ENCODE measurements at places on chromosomes 3 and 15.

DNA sequence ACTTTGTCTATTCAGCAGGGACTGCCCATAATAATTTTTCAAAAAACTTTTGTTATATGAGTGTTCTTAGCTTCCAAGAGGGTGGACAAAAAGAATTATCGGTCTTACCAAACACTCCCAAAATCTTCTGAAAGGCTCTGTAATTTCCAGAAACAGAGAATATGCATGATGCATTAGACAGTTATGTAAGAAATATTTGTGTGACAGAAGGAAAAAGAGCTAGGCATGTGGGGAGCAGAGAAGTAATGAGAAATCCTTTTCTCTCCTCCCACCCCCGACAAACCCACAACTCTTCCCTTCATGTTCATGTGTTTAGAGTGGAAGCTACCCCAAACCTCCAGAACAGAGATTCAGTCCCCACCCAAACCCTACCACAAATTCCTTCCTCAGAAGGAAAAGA lies 86.8 kb downstream of the MYO5A start:
- DNase-seq, result no peak

DNA sequence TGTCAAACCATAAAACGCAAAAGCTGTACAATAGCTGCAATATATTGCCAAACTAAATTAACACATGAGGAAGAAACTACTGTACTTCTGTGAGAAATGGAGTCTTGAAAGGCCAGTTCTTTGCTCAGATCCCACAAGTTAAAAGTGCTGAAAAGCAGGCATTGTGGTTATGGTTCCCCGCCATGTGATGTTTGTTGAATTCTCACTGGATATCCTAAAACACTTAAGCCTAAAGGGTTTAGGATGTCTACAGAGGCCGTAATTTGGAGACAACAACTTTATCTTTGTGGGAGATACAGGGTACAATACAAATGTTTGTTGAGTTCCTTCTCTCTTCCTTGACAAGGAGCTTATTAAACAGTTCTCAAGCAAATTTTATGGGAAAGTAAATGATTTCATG lies 53.2 kb downstream of the TMEM212 start:
- no peak for DNase-seq

DNA sequence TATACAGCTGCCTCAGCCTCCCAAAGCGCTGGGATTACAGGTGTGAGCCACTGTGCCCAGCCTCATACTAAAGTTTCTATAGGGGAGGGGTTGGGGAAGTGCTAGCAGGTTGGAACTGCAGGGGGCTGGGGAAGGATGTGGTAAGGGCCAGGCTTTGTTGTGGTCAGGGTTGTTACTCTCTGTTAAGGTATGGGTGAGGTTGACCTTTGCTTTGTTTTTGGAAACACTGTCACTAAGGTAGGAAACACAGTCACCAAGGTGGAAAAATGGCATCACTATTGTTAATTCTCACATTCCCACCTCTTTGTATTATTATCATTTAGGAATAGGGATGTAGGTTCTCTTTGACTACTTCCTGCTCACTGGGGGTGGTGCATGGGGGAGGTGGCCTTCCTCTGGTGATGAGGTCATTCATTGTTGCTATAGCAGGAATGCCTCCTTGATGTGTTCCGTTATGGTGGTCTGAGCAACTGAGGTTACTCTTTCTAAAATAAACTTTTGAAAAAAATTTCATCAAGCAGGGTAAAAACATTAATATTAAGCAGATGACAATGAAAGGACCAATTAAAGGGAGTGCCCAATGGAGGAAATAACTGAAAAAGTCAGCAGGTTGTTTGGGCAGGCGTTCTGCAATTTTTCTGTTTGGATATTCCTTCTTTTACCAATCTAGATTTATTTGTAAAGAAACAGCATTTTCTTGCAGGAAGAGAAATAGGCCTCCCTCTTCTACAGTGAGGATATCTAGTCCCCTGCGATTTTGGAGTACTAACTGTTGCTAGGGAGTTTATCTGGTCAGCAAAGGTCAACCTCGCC lies 150.5 kb downstream of the WDR76 start:
- DNase-seq, result peak; percentile 31

DNA sequence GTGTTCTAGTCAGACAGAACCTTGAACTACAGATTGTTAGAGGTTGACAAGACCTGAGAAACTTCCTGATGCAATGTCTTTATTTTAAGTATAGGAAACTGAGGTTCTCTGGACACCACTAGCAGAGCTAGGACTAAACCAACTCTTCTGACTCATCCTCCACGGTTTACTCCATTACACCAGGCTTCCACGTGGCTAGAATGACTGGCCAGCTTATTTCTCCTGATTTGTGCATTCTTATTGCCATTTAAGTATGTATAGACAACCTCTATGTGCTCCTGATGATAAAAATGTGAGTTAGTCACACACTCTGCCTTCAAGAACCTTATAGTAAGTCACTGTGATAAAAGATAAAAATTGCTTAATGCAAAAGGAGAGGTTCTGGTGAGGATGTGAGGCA lies 182.7 kb downstream of the MEX3B start:
- DNase-seq, result no peak

- DNase-seq, result no peak
Observed at GRCh38 chr3:101950510-101950909, 101.2 kb downstream of the NFKBIZ start.

DNA sequence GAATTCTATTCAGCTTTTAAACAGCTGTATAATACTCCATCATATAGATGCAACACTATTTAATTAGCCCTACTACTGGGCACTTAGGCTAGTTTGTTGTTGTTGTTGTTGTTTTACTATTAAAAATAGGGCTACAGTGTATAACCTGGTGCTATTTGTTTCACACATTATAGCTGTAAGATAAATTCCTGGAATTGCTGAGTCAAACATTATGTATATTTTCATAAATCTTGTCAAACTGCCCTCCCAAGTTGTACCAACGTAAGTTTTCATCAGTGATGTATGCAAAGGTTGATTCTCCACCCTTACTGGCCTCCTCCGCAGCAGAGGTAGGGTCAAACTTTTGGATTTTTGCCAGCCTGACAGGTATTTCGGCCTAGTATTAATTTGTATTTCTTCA lies 3.8 kb upstream of the CEMIP start:
- no peak for DNase-seq

DNA sequence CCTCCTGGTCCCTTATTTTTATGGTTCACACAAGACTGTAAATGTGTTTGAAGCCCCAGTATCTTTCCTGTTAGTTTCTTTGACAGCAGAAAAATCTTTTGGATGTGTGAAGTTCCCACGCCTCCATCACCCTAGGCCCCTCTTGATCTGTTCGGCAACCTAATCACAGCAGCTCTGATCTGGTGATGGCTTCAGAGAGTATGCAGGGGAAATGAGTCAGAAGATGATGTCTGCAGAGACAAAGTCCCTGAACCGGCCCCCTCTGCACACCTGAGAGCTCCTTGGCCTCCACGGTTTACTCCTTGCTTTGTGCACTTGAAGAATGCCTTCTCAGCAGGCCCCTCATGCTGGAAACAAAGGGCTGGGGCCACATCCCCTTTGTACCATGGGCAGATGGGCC lies 63.5 kb downstream of the CLDN11 start:
- no peak for DNase-seq

DNA sequence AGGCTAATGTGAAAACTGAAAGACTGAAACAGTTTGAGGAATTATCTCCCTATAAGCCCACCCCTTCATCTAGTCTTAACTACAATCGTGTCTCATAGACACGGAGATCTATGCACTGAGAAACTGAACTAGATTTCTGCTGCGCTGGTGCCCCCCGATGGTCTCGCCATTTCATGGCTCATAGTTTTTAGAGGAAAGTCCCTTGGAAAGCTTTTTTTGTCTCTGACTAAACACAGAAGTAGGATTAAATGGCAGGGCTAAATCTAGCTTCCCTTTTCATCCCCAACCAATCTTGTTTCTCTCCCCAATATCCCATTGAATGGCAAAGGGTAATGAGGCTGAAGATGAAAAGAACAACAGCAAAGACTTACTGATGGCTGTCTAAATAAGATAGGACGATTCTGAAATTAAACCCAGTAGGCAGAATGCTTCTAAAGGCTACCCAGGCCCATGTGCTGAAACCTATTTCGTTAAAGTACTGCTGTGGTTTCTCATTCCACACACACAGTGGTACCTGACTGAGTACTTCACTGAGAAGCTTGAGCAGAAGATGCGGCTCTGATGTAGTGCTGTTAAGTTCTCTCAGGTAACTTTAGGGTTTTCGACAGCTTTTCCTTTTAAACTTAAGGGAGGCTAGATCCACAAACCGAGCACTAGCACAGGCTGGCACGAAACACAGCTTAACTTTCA lies 142.7 kb downstream of the GADL1 start:
- DNase-seq, result peak; percentile 48

- no peak for DNase-seq
Observed at GRCh38 chr3:167992381-167992780, 103.3 kb downstream of the GOLIM4 start.

- no peak for DNase-seq
Observed at GRCh38 chr15:92901072-92901761, 1.1 kb downstream of the CHD2 start.

DNA sequence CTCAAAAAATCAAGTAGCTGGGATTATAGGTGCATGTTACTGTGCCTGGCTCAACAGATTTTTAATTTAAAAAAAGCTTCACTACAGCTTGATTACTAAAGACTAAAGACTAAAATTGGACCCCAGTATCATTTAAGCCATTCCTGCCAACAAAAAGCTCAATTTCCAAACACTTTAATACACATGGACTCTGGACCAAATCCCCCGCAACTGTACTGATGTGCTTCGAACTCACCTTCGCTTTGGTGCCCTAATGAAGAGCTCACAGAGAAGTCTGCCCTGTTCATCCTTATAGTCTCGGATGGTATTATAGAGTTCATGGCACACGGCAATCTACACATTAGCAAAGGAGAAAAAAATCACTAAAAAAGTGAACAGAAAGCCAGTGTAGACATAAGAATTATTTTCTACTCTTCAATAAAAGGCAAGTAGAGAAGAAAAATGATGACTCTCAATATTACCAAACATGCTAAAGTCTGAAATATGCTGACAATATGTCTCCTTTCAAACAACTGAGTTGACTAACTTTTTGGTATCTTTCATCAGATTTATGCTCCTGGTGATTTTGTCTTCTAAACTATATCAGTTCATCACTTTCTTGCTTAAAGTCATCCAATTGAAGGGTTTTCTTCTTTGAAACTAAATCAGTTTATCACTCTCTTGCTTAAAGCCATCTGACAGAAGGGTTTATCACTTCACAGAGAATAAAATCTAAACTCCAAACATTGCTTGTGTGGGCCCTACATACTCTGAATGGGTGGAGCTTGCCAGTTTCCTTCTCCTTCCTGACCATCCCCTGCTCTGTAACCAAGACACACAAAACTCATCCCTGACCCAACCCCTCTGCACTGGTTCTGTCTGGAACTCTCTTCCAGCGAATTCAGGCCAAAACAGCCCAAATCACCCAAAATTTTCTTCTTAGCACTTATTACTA lies 7.2 kb downstream of the PBRM1 start:
- DNase-seq, result no peak

DNA sequence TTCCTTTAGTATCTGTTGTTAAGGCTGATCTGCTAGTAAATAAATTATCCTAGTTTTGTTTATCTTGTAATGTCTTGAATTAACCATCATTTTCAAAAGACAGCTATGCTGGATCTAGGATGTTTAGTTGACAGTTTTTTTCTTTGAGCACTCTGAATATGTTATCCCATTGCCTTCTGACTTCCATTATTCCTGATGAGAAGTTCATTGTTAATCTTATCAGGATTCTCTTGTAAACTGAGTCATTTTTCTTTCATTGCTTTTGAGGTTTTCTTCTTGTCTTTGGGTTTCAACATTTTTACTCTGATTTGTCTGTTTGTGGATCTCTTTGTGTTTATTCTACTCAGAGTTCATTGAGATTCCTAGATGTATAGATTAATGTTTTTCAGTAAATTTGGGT lies 157.7 kb downstream of the WNT7A start:
- DNase-seq, result no peak

- no peak for DNase-seq
Observed at GRCh38 chr3:15553749-15554148, 32.2 kb upstream of the COLQ start.

GRCh38 chr15:44186705-44187104 lies 8.4 kb downstream of the FRMD5 start:
- no peak for DNase-seq

DNA sequence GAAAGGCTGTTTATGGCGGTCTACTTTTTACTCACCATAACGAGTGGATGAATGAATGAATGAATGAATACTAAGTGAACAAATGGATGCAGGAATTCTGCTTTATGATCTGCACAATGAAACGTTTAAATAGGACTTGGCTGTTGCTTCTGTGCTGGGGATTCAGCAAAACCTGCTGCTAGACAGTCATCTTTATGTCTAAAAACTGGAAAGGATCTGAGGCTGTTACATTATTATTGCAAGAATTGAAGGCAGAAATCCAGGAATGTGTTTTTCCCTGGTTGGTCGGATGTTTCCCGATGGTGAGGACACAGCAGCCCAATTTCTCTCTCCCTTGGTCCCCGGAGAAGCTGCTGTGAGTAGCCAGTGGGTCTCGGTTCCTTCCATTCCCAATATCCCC lies 94.2 kb downstream of the GABRG3 start:
- DNase-seq, result no peak

DNA sequence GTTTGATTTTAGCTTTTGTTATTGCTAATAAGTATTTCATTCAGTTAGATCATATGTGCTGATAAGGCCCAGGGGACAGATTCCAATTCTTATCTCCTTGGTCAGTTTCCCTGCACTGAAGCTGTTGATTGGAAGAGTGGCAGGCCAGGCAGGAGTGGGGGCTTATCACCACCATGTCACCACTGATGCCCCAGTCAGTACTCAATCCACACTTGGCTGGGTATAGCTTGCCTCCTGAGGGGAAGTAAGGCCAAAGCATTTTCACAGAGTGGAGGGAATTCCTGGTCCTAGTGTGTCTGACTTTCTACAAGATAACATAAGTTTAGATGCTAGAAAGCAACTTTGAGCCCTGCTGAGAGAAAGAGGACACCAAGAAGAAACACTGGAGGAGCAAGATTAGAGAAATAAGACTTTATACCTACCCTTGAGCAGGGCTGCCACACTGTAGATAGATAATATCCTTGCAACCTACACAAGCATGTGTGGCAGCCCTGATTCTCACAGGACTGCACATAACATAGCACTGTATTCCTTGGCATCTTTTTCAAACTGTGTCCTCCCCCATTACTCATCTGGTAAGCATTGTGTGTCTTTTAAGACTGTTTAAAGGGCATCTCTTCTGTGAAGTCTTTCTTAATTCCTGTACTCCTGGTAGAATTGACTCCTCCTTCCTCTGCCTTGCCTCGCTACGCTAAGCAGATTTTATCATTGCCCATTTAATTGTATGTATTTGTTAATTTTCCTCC lies 24.3 kb downstream of the OXNAD1 start:
- DNase-seq, result no peak

GRCh38 chr15:92018535-92019239 lies 165.2 kb downstream of the SLCO3A1 start:
- no peak for DNase-seq

- DNase-seq, result no peak
Observed at GRCh38 chr3:43932921-43933320, 242.2 kb downstream of the ABHD5 start.

DNA sequence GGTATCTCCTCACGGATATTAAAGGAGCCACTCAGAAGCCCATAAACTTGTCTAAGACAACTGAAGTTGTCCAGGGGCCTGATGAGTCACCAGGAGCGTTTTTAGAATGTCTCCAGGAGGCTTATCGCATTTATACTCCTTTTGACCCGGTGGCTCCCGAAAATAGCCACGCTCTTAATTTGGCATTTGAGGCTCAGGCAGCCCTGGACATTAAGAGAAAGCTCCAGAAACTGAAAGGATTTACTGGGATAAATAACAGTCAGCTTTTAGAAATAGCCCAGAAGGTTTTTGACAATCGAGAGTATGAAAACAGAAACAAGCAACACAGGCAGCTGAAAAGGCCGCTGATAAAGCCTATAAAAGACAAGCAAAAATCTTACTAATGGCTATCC lies 4.1 kb downstream of the DET1 start:
- no peak for DNase-seq

- no peak for DNase-seq
Observed at GRCh38 chr15:79938143-79938542, 32.9 kb downstream of the BCL2A1 start.

Measured in stimulated activated CD8-positive, alpha-beta memory T cell treated with anti-CD3 and anti-CD28 coated beads, Interleukin-4, amount 100 ng/mL, for 24 hours (primary cell).